Activated effector memory CD4-positive, alpha-beta T cell treated with Interleukin-2 at 50 U/mL for 16 hours (primary cell): ENCODE measurements at places on chromosomes 4 and X.

DNA sequence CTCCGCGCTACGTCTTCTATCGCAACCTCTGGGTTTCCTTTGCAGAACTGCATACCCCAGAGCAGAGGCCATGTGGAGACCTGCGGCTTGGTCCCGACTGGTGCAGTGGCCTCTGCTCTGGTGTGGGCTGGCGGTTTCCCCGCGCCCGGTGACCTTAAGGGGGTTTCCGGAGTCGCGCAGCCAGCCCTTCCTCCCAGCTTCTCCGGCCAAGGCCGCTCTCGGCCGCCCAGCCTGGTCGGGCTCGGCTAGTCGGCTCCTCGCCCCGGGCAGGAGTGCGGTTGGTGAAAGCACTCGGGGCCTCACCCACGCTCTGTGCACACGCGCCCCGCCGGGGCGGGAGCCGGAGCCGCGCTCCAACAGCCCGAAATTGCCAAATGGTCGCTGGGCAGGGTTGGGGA lies 84.9 kb downstream of the BCOR start:
- DNase-seq = no peak

DNA sequence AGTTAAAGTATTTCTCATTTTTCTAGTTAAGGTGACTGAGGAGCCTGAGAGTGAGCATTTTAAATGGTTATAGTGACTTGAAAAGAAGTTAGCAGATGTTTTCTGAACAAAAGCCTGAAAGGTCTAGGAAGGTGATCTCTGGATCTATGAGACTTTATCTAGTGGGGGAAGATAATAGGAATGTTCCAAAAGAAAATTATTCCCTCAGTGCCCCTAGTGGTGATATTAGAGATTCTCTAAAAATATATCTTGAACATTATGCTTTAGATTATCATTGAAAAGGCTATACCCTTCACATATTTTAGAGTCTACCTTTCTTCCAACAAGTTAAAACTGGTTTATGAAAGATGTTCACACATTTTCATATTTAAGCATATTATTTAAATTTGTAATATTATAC lies 69.0 kb upstream of the SPANXN1 start:
- DNase-seq = no peak

DNA sequence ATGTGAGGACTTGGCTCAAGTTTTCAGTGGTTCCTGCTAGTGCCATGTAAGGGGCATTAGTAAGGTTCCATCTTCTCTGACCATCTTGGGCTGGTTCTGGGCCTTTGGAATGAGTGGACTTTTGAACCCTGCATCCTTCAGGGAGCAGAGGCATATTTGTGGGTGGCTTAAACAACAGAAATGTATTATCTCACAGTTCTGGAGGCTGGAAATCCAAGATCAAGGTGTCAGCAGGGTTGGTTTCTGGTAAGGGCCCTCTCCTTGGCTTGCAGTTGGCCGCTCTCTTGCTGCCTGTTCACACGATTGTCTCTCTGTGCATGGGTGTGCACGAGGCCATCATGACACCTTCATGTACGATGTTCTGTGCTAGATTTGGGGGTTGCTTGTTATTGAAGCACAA lies 21.3 kb downstream of the CCKAR start:
- DNase-seq = no peak

- DNase-seq = no peak
These were observed 91.6 kb downstream of the SHROOM3 start for GRCh38 chr4:76526585-76526990.

GRCh38 chrX:20046223-20046622 lies 55.4 kb upstream of the BCLAF3 start:
- DNase-seq = no peak

DNA sequence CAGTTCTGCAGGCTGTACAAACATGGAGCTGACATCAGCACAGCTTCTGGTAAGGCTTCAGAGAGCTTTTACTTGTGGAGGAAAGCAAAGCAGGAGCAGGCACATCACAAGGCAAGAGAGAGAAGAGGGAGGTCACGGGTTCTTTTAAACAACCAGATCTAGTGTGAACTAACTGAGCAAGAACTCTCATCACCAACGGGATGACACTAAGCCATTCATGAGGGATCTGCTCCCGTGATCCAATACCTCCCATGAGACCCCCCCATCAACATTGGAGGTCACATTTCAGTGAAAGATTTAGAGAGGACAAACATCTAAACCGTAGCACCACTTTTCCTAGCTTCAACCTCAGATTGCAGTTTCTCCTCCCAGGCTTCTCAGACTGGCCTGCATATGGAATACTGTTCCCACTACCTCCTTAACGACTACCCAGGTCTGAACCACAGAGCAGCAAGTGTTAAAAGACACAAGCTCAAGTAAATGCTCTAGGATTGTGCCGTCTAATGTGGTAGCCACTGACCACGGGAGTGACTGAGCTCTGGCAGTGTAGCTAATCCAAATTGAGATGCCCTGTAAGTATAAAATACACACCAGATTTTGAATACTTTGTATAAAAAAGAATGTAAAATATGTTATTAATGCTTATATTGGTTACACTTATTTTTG lies 192.7 kb downstream of the PTTG2 start:
- no peak for DNase-seq

DNA sequence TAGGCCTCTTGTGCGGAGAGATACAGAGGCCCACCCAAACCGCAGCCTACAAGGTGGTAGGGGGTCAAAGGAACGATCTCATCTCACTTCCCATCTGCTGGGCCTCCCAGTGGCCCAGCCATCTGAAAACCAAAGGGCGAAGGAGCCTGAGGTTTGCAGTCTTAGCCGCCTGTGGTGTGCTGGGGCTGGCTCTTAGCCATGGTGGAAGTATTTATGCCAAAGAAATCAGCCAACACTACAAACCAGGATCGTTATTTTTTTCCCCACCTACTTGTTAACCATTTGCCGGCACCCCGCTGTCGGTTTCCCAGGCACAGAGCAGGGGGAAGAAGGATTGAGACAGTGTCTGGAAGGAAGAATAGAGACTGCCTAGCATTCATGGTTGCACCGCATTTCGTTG lies 30.9 kb upstream of the CDKL5 start:
- DNase-seq = no peak

DNA sequence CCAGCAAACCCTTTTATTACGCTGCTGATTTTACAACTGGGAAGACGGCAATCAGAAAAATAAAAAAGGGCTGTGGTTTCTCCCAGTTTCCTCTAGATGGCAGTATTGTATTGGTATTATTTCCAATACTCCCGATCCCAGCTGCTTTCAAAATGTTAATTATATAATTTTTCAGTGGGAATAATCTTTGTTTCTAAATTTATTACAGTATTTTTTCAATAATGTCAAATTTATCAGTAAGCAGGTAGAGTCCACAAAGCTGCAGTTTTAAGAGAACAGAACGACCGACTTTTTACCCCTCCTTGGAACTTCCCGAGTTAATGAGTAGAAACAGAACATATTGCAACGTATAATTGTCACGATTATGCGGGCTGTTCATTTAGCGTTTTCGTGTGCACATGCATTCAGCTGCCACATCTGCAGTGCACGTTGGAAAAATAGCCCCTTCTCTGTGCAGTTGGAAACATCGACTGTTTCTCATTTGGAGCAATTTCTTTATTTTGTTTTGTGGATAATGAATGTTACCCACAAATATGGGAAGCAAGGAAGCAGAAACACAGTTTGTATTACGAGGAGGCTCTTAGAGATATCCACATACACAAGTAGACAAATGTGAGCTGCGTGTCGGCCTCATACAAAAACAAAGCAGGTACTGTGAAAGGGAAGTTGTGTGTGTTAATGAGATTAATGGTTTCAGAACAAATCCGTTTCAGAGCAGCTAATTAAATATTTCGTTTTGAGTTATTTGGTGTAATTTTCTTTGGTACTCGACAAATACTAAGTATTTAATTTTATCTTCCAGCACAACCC lies 188.0 kb downstream of the STIM2 start:
- no peak for DNase-seq

DNA sequence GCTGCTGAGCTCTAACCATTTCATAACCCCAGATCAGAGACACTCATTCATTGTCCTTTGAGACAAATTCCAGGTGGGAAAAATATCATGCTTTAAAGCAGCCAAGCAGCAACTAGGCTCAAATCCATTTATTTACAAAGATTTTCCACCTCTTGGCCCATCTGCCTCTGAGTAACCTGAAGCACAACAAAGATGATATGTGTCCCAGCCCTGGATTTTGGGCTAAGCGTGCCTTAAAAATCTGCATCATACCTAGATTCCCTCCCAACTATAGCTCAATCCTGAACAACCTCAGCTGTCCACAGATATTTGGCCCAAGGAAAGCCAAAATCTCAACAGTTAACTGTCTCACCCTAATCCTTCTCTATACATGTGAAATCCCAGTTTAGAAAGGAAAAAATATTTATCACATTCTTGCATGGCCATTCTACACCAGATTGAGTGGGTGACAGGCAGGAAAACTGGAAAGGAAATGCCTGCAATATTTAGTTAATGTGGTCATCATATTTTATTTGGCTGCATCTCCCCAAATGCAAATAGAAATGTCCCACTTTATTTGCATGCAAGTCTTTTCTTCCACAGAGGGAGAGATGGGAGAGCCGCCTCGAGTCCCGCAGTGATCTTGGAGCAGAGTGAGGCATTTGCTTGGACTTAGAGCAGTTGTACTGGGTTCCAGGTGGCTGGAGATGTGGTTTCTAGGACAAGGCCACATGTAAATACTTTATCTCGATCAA lies 146.4 kb upstream of the EOLA2 start:
- DNase-seq = no peak

- DNase-seq = no peak
These were observed 100.7 kb downstream of the CRLF2 start for GRCh38 chrX:1111601-1112300.
